Esophagus squamous epithelium (tissue), 5 donors: ENCODE measurements at places on chromosomes 5 and 9.

- DNase-seq: no peak
Observed at GRCh38 chr9:133786371-133786753, 48.2 kb upstream of the SARDH start.

DNA sequence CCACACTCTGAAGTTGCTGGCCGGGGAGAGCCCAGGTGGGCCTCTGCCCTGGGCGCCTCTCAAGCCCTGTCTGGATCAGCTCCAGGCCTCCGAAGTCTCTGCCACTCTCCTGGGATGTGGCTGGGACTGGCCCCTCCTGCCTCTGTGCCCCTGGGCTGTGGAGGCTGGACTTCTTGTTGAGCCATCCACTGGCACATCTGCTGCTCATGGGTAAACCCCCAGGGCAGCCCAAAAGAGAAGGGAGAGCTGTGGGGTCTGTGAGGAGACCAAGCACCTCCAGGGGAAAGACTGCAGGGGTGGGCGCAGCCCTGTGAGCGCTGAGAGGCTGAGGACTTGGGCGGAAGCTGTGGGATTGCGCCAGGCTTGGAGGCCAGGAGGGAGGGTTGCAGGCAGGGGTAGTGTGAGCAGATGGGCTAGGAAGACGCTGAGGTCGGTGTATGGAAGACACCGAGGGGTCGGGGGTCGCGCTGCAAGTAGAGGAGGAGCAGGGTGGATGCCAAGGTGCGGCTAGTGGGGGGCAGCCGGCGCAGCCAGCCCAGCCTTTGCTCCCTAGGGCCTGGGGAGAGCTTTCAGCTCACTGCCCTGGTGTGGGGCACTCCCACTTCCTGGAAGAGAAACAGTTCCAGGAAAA, 118.1 kb downstream of the WNK2 start:
- DNase-seq: no peak

DNA sequence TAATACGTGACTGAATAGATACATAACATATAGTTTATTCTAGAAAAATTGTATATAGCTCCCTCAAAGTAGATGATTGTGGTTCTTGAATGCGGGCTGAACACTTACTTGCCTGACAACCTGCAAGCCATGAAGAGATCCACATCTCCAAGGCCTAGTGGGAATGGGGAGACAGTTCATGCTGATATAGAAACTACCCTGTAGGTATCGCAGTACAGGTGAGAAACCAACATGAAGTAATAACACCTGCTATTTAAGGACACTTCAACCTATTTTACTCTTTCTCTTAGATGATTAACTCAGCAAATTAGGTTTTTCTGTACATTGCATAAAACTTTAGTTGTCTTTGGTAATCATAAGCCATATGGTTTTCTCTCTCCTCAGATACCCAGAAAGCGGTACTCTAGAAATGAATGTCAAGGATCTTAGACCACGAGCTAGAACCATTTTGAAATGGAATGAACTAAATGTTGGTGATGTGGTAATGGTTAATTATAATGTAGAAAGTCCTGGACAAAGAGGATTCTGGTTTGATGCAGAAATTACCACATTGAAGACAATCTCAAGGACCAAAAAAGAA, 47.3 kb downstream of the UHRF2 start:
- no peak for DNase-seq

GRCh38 chr5:80609692-80610091, 39.6 kb upstream of the ANKRD34B start:
- no peak for DNase-seq

DNA sequence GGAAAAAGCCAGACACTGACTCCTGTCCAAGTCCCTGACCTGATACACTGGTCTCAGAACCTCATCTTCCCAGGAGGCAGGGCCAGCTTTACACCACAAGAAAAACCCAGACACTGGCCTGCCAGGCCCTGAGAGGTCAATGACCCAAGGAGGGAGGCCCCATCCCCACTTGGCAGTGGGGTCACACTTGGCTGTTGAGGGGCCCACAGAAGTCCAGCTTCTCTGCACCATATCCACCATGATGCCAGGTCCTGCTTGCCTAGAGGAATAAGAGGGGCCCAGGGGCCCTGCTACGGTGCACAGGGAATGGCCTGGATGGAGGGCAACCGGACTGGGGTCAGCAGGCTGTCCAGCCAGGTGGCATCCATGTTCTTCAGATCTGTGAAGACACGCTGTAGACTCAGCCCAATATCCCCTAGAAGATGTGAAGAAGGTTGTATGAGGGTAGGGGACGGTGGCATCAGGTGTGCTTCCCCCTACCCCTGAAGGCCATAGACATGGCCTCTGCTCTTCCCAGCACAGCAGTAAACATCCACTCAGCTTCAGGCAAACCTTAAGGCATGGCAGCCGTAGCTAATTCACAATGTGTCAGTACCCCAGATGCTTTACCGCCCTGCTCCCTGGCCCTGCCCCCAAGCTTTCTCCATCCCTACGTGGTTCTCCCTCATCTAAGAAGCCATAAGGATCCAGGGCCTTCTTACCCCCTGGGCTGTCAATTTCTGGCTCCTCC, 6.7 kb downstream of the IRF1 start:
- DNase-seq: no peak
